ENCODE measurements at places on chromosomes 3 and 15.

DNA sequence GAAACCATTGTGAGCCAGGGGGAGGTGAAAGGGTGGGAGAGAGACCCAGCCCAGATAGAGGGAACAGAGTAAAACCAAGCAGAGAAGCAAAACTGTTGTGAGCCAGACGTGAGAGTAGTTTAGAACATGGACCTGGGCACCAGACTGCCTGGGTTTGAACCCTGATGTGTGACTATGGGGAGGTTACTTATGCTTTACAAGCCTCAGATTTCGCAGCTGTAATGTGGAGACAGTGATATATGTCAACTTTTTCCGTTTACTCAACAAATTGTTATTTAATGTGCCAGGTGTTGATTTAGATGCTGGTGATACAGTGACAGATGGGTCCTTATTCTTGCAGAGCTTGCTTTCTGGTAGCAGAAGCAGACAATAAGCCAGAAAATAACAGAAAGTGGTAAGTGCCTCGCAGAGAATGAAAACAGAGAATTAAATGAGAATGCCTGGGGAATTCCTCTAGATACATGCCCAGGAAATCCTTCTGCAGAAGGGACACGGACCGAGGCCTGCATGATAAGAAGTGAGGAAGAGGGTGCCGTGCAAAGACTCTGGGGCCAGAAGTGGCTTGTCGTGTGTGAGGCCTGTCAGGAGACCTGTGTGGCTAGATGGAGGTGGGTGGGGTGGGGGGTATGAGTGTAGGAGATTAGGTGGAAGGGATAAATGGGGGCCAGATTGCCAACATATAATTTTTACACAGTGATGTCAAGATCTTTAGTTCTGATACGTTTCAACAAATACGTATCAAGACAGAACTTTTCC is 15.0 kb downstream of the KAT2B start:
- DNase-seq: no peak

DNA sequence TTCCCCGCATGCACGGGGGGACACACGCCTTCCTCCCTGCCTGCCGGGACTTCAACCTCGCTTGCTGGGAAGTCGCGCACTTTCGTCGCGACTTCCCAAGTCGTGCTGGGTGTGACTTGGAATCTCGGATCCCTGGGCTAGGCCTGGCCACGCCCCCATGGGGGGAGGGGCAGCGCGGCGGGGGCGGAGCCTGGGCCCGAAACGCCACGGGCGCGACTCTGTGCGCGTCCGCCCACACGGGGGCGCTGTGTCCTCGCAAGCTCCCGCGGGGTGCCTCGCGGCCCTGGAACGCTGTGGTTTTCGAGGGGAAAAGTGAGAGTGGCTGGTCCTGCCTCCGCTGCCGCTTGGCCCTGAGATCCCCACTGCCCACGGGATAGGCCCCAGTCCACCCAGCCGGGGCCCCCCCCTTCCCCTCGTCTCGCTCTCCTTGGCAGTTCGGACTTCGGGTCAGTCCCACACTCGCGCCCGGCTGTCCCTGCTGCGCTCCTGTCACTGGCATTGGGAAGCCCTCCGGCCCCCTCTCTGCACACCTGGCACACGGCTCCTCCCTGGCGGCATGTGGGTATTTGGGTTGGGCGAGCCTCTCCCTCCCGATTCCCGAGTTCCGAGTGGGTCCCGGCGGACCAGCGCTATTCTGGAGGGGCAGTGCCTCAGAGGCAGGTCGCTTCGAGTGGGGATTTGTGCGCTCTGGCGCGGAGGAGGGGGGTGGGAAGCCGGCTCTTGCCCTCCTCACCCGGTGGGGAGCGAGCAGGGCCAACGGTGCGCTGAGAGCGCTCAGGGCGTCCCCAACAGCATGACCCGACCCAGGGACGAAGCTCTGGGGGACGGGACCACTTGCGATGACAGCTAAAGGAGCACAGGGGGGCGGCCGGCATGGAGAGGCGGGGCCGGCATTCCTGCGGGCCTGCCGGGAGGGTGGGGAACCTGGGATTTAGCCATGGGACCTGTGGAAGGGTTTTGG is 23.6 kb downstream of the SEC61A1 start:
- no peak for DNase-seq

DNA sequence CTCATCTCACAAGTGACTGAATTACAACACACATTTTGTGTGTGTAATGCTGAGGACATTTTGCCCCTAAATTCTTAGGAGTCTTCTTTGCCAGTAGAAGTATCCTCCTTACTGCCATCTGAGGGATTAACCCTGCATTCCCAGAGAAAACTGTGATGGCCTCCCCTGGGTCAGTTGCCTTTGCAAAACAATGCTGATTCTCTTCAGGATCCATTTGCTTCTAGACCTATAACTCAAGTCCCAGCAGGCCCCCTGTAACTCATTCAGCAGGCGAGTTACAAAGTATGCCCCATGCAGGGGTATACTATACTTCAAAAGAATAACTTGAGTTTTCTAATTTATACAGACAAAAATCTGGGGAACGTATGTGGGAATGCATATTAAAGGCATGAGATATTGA is 6.6 kb upstream of the MCF2L2 start:
- no peak for DNase-seq

- DNase-seq: no peak
These were observed 303.9 kb upstream of the ALCAM start for GRCh38 chr3:105062853-105063252.

- no peak for DNase-seq
These were observed 28.0 kb upstream of the TUBGCP5 start for GRCh38 chr15:23067416-23067815.

DNA sequence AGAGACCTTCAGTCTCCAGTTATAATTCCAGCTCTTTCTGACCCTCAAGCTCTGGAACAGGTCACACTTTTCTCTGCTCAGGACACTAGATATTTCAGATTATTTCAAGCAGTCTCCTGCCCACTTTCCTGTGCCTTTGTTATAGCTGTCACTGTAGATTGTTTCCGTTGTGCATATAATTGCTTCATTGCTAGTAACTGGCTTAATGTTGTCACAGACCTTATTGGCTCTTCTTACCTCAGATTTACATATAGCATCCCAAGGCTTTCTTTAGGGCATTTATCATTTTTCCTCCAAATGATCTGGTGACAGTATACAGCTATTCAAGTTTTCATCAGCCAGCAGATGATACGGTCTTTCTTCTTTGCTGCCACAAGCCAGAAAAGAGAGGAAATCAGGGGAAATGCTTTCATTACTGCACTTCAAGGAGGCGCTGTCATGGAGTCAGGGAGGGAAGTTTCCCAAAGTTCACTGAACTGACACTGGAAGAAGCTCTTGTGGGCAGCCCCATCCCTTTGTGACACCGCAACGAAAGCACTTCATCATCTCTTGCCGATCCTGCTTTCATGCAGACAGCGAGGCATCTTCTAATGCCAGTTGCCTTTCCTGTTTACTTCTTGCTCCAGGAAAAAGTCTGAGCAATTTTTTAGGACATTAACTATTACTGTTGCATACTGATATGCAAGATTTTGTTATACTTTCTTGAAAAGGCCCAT is 181.9 kb downstream of the CDIN1 start:
- no peak for DNase-seq

Measured in NCI-H1436 treated with DMSO at 0.1 percent for 48 hours (cell line).